ENCODE measurements at places on chromosomes 5 and 9.

DNA sequence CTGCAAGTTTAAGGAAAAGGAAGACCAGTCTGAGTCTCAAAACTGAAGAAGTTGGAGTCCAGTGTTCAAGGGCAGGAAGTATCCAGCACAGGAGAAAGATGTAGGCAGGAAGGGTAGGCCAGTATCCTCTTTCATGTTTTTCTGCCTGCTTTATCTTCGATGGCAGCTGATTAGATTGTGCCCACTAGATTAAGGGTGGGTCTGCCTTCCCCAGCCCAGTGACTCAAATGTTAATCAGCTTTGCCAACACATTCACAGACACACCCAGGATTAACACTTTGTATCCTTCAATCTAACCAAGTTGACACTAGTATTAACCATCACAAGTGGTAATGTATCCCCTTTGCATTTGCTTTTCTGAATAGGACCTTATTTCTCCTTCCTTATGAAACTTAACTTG lies 535.9 kb upstream of the FTMT start:
- no peak for DNase-seq

- peak; percentile 45 for DNase-seq
These were observed at the start of gene ITGA2 for GRCh38 chr5:52989025-52989780. ITGA2 (plus strand) TSS chr5:52989352; CDS start chr5:52989469, 117 bp downstream.

DNA sequence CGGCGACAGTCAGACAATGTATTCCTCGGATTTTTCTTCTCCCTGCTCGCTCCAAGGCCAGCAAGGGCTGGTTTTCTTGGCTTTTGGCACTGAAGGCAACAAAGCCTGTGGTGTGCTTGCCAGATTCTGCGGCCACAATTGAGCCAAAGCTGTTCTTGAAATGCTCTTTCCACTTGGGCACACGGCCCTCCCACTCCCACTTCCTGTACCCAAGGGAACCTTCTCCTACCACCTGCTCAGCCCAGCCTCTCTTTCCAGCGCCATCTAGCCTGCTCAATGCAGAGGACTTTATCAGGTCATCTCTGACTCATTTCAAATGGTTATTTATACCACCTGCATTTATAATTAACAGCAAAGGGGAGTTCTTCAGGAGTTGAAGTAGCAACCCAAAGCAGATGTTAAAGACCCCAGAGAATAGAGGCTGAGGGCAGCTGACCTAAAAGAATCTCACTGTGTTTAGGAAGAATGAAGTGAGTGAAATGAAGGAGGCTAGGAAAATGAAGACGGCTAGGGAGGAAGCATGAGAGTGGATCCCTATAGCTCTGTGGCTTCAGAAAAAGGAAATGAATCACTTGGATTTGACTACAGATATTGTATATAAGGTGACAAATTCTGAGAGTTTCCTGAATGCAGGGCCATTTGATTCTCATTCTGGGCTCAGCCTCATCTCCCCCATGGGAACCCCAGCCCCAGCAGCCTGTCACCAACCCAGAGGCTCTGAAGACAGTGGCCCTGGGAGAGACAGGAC lies 439.0 kb downstream of the ENC1 start:
- DNase-seq, result peak; percentile 17

GRCh38 chr5:126002222-126002897 lies 420.8 kb upstream of the GRAMD2B start:
- no peak for DNase-seq

- DNase-seq, result no peak
These were observed 8.6 kb upstream of the SMIM23 start for GRCh38 chr5:171776770-171777759.

GRCh38 chr9:88680041-88680440 lies 145.1 kb downstream of the NXNL2 start:
- no peak for DNase-seq

GRCh38 chr5:33523208-33523771 lies 82.5 kb downstream of the TARS1 start:
- no peak for DNase-seq

- DNase-seq, result no peak
These were observed 58.5 kb downstream of the PSD2 start for GRCh38 chr5:139854029-139854605.

DNA sequence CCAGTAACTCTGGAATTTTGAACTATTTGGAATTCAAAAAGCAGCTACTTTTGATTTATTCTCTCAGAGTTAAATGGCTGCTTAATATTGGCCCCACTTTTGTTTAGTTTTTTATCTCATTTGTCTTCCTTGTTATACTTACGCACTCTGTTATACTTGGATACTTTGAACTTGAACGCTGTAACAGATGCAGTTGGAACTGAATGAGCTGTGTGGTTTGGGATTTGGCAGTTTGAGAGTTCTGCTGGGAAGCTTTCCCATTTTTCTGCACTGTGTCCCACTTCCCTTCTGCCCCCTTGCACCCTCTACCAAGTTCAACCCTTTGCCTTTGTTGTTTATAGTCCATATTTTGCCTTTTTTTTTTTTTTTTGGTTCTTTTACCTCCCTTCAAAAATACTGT lies 3.8 kb downstream of the RHOBTB3 start:
- DNase-seq, result no peak

- no peak for DNase-seq
These were observed 58.7 kb downstream of the ZNF354C start for GRCh38 chr5:179118756-179119414.

DNA sequence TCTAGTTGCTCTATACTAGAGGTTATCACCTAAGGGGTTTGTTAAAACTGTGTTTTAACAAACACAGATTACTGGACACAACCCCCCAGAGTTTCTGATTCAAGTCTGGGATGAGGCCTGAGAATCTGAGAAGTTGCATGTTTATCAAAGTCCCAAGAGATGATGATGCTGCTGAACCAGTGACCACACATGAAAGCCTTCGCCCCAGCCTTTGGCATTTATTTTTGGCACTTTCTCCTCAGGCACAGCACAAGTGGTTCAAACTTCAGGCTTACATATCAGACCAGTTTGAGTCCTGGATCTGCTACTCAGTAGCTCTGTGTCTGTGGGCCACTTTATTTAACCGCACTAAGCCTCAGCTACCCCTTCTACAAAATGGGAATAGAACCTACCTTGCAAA lies 407.2 kb upstream of the PIK3R1 start:
- no peak for DNase-seq

DNA sequence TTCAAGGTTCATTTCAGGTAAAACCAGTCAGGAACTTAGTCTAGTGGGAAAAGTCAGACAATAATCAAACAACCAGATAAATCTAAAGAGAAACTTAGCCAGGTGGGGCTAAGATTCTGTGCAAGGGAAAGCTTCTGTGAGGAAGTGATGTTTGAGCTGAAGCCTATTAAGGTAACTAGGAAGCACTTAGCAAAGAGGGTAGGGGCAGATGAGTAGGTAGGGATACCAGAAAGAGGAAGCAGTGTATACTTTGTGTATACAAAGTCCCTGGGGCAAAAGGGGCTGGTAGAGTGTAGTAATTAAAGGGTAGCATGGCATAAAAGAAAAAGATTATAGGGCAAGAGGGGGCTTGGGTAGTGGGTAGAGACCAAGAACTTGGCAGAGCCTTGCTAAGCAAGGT lies 3.6 kb upstream of the SPATA24 start:
- DNase-seq, result no peak

- no peak for DNase-seq
These were observed 161.1 kb upstream of the CDH12 start for GRCh38 chr5:23014266-23014665.

Measured in activated CD4-positive, alpha-beta T cell treated with anti-CD3 and anti-CD28 coated beads, Interleukin-2, amount 50 U/mL, for 48 hours (primary cell).